RPMI7951 (cell line): ENCODE measurements at places on chromosomes 3 and 15. TPM values are rescaled to one million over a fixed set of nuclear protein-coding genes. Genes with fewer than 3 reads are reported as not detected.

DNA sequence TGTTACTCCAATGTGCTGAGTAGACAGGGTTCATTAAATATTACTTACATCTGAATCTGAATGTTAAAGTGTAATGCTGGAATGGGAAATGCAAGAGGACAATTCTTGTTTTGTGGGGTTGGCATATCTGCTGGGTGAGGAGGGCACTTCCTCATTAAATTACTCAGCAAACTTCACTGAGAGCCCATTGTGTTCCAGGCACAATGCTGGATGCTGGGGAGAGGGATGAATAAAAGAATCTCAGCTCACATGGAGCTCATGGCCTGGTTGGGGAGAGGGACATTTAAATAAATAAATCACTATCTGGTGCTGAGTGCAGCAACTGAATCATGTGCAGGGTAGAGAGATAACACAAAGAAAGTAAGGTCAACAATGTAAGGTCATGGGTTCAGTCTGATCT is 199.2 kb upstream of the CFAP20DC start:
- peak; percentile 35 for DNase-seq

- DNase-seq: no peak
Measured at GRCh38 chr15:73318463-73319351, 50.1 kb downstream of the HCN4 start.

DNA sequence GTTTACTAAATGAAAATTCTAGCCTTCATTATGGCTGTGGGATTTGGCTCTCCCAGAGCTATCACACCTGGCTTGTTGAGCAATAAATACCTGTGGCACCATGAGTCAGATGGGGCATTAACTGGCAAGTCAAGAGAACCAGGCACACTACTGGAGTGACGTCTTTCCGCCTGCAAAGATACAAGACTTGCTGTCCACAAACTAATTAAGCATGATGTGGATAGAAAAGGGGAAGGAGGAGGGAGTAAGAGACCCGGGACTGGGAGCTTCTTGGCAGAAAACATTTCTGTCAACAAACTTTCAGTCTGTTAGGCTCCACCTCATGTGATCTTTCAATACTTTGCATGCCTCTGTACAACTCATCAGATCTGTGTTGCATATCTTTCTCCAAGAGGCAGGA is 56.5 kb downstream of the CLDN1 start:
- DNase-seq: peak; percentile 97

Gene IQCH
- total RNA-seq: 7.0 and 11.5 TPM in 2 replicates

- no peak for DNase-seq
Measured at GRCh38 chr15:70395164-70395563, 297.4 kb upstream of the TLE3 start.

Gene ST3GAL6
- total RNA-seq: 8.6 and 10.5 TPM in 2 replicates

DNA sequence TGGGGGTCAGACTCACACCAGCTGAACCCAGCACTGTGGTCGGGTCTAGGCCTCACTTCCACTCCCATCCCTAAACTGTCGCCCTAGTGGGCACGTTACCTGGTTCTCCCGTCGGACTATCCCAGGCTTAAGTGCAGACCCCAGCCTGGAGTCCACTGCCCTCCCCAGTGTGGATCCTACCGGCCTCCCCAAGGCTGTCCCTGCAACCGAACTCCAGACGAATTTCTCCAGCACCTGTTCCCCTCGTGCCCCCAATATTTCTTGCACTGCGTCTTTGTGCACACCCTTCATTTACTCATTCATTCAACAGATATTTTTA is 26.5 kb downstream of the SLC41A3 start:
- no peak for DNase-seq

Gene GOLGA8T
- total RNA-seq: not detected in 2 replicates

Gene CCDC71
- 26.0 and 32.8 TPM in 2 replicates for total RNA-seq

DNA sequence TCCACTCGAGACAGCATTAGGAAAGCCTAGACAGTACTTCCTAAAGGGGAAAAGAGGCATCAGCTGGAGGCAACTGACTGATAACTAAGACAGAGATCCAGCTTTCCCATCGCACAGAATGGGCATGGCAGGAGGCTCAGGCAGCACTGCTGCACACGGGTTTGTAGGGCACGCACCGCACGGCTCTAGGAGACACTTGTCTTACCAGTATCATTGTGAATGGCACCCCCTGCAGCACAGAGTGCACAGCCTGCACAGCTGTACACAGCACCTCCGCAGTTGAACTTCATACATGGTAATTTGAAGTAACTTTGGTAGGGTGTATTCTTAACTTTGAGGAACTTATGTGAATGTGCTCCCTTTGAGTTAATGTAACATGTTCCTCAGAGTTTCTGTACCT is 281.6 kb downstream of the PLCL2 start:
- no peak for DNase-seq

- no peak for DNase-seq
Measured at GRCh38 chr3:157494581-157495281, 8.5 kb downstream of the VEPH1 start.

- peak; percentile 35 for DNase-seq
Measured at GRCh38 chr3:15726881-15727280, 70.9 kb downstream of the ANKRD28 start.

DNA sequence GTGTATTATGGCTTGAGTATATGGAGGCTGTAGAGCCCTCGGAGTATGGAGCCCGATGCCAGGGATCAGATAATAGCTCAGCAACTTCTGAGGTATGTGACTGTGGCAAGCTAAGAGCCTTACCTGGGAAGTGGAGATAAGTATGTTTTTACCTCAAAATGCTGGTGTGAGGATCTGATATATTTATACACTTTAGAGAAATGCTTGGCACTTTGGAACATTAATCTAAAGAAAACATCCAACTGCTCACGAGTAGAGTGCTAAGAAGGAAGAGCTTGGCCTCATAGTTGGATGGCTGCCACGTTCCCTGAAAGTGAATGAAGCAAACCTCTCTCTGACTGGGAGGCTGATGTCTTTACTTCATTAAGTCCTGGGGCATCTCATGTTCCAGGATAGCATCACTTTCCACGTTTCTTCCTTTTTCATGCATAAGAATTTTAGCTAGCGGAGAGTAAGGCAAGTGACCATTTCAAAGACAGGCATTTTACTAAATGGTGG is 58.9 kb upstream of the GOLGA8J start:
- no peak for DNase-seq

GRCh38 chr3:25870452-25870851 is 80.6 kb downstream of the OXSM start:
- DNase-seq: no peak

GRCh38 chr15:40543082-40543481 is 21.8 kb downstream of the CCDC32 start:
- DNase-seq: no peak

Gene CEP152
- total RNA-seq: 26.8 and 34.5 TPM in 2 replicates

- peak; percentile 28 for DNase-seq
Measured at GRCh38 chr3:30437171-30437601, 169.2 kb upstream of the TGFBR2 start.

DNA sequence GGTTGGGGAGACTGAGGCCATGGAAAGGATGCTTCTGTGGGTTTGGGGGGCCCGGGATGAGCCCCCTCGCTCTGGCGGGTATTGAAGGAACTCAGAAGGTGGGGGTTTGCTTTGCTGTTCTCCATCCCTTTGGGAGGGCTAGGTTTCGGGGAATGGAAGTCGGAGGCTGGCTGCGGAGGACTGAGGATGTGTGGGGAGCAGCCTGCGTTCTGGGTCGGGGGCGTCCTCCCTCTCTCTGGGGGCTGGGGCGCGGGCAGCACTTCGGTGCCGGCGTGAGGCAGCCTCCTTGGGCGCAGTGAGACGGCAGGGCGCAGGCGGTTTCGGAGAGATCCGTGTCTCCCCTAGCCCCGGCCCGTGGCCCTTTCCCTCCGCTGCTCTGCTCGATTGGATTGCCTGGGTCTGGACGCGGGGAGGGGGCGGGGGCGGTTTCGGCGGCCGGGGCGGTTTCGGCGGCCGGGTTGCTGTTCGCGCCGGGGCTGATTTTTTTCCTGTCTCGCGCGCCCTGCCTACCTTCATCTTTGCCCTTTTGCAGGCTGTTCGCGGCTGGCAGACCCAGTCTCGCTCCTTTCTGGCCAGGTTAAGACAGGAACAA is 1.4 kb downstream of the PTPRG start:
- DNase-seq: peak; percentile 46

DNA sequence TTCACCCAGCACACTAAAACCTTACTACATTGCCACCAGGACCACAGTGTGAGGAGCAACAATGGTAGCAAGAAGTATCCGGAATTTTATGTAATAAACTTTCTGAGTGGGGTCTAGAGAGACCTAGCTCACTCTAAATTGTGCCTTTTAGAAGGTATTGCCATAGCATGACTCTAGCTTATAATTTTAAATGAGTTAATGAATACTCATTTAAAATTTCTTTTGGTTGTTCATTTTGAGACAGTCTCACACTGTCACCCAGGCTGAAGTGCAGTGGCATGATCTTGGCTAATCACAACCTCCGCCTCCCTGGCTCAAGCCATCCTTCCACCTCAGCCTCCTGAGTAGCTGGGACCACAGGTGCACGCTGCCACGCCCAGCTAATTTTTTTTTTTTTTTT is 26.2 kb downstream of the EDC3 start:
- DNase-seq: no peak

DNA sequence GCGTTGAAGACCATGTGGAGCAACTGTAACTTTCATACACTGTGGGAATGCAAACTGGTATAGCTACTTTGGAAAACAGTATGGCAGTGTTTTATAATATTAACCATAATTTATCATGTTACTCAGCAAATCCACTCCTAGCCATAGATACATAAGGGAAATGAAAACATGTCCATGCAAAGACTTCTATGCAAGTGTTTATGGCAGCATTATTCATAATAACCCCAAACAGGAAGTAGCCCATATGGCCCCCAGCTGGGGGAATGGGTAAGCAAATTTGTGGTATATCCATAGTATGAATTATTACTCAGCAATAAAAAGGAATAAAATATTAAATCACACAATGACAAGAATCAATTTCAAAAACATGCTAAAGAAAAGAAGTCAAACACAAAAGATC is 23.0 kb upstream of the GATA2 start:
- DNase-seq: no peak

DNA sequence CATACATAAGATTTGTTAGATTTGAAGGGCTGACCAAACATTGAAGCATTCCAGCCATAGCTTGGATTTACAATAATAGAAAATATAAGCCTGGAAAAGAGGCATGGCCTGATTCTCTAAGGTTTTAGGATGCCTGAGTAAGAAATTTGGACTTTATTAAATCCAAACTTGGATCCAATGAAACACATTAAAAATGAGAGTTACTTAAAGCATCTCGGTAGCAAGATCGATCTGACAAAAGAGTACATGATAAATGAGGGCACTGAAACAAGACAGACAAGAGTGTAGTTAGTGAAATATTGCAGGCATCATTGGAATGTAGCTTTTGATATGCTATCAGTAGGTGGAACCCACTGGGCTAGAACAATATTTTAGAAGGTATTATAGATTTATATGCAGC is 855.7 kb upstream of the DPPA4 start:
- DNase-seq: no peak

Gene MED12L
- 0.10 and 0.12 TPM in 2 replicates for total RNA-seq

GRCh38 chr3:150254309-150254708 is 153.8 kb upstream of the TSC22D2 start:
- no peak for DNase-seq

DNA sequence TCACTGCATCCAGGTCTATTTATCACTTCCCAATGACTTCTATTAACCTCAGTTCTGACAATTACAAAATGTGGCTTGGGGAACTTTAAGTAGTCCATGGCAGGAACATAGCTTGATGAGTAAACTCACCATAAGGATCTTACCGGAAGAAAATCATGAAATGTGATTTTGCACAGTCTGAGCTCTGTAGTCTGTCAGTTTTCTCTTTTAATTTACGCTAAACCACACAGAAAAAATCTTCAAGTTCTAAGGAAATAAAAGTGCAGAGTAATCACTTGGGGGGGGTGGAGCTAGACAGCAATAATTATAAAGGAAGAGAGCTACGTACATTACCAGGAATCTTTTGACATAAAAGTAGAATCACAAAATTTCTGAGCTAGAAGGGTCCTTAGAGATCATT is 9.2 kb downstream of the TBC1D5 start:
- DNase-seq: no peak

GRCh38 chr15:81302701-81303109 is 21.2 kb downstream of the STARD5 start:
- no peak for DNase-seq

DNA sequence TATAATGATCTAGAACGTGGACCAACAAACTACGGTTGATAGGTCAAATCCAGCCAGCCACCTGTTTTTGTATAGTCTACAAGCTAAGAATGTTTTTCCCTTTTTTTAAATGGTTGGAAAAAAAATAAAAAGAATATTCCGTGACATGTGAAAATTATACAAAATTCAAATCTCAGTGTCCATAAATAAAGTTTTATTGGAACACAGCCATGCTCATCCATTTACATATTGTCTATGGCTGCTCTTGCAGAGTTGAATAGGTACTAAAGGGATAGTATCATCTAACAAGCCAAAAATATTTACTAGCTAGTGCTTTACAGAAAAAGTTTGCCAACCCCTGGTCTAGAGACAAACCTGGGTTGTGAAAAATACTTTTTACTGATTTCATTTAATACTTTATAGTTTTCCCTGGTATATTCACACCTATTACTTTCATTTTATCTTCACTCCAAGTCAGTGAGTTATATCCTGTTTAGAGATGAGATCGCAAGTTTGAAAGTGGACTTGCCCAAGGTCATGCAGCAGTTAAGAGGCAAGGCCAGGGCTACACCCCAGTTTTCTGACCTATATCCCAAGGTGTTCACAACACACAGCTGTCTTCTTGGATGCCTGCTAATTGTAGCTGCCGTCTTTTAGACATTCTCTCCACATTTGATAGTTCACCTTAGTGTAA is 58.4 kb downstream of the IGF2BP2 start:
- no peak for DNase-seq

GRCh38 chr3:77686560-77686959 is 646.7 kb downstream of the ROBO2 start:
- DNase-seq: no peak

Gene RLBP1
- not detected in 2 replicates for total RNA-seq

DNA sequence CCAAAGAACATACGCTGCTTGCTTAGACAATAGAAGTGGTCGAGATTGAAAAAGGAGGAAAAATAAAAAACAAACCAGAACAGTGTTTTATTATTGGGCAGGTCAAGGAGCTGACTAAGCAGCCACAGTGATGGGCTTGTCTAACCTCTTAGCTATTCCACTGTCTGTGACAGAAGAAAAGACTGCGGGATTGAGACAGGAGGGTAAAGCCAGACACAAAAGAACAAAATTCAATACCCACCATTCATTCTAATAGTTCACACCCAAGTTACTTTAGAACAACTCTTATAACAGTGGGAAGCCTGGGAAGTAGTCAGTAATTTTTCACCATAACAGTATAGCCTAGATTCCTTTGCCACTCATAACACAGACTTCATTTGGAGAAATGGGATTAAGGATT is 435.4 kb downstream of the MFSD1 start:
- DNase-seq: peak; percentile 51

GRCh38 chr3:38268087-38268486 is 2.5 kb downstream of the SLC22A13 start:
- DNase-seq: no peak

Gene CACNA2D3
- 11.2 and 11.7 TPM in 2 replicates for total RNA-seq

Gene TFG
- total RNA-seq: 104 and 134 TPM in 2 replicates

DNA sequence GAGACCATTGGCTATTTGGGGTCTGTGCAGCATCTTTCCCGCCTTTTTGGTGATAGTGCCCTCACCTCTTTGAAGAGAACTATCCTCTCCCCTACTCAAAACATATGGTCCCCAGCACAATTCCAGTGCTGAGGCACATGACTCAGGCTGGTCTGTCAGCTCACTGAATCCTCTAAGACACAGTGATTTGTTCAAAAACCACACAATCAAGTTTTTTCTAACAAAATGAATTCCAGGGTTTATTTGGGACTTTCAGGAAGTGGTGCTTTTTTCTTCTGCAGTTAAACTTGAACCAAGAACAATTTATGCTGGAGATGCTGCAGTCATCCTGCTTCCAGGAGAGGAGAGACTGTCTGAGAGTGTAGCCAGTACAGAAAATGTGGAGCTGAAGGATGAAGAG is 142.5 kb upstream of the LMCD1 start:
- DNase-seq: no peak
